ENCODE measurements at places on chromosomes 6 and 20.

DNA sequence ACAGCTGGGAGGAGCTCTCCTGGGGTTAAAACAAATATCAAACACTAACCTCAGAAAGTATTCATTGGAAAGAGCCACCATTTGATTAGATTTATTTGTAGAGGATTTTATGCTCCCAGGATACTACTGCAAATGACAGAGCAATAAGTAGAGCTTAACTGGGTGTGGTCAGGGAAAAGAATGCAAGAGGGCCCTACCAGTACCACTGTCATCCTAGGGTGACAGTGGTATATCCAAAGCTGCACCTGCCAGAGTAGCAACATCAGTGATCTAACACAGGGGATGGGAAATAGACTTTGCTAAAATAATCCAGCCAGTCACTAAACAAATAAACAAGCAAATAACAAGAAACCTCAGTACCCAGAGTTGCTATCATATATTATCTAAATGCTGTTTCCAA, 29.7 kb downstream of the ERGIC3 start:
- DNase-seq = no peak

GRCh38 chr6:49025273-49026240, 437.5 kb downstream of the MMUT start:
- DNase-seq = no peak

GRCh38 chr6:157405986-157406385, 25.0 kb downstream of the ZDHHC14 start:
- DNase-seq = no peak

DNA sequence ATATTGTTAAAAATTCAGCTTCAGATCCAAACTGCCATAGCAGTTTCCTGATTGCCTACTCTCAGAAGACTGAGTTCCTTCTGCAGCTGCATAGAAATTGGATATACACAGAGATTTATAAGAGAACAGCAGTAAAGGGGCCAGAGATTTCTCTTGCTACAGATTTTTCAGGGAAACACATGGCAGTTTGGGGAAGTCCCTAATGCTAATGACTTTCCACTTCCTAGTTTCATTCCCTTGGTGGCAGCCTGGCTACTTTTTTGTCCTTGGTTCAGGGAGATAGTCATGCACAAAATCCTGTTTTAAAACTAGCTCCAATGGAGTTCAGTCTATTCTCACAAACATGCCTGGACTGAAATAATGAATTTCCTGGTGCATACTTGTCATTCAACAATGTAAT, 125.3 kb upstream of the PLCB4 start:
- no peak for DNase-seq

DNA sequence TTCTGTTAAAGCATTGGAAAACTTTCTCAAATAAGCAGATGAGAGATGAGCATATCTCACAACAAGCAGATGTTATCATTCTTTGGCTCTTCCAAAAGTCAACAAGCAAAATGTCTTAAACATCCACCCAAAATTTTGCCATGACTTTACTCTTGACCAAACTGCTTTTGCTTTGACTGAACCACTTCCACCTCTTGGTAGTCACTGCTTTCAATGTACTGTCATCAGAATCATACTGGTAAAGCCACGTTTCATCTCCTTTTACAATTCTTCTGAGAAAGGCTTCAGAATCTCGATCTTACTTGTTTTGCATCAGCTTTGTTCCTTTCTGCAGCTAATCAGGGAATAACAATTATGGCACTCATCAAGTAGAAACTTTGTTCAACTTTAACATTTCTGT, 498.5 kb upstream of the GJE1 start:
- DNase-seq = no peak

- no peak for DNase-seq
These were observed 143.2 kb downstream of the CEBPB start for GRCh38 chr20:50333812-50334211.

GRCh38 chr6:21596145-21596948, 2.8 kb downstream of the SOX4 start:
- DNase-seq = peak; percentile 26

GRCh38 chr6:26223228-26223627, 136.0 kb downstream of the HFE start:
- DNase-seq = no peak

DNA sequence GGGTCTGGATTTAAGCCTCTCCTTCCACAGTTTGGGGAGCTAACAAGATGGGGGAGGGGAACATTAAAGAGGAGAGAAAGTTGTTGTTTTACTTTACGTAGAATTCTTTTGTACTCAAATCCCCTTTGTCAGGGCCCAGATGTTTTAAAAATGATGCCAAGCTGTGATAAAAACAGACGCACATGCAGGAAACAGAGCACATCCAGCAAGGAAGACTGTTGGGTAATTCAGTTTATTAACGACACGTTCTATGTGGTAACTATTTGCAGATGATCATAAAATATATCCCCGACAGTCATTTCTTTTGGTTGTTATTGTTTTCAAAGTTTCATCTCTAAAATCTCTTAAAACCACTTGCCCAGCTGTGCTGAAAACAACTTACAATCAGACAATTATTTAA, 307.0 kb upstream of the PRDM1 start:
- DNase-seq = no peak

GRCh38 chr6:36590237-36590636, 3.9 kb upstream of the SRSF3 start:
- no peak for DNase-seq

DNA sequence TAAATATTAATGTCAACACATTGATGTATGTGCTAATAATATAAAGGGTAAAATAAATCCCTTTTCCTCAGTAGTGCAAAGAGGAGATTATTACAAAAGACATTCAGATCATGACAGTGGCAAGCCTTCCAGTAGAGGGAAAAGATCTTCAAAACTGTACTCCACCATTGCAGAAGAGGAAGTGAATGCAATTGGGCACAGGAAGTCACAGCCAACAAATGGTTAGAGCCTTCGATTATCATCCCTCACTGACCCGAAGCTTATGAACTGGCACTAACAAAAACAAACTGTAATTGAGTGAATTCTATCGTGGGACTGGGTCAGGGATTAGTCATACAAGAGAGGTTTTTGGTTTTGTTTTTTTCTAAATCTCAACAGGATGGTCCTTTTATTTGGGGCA, 39.3 kb upstream of the SCGN start:
- no peak for DNase-seq

DNA sequence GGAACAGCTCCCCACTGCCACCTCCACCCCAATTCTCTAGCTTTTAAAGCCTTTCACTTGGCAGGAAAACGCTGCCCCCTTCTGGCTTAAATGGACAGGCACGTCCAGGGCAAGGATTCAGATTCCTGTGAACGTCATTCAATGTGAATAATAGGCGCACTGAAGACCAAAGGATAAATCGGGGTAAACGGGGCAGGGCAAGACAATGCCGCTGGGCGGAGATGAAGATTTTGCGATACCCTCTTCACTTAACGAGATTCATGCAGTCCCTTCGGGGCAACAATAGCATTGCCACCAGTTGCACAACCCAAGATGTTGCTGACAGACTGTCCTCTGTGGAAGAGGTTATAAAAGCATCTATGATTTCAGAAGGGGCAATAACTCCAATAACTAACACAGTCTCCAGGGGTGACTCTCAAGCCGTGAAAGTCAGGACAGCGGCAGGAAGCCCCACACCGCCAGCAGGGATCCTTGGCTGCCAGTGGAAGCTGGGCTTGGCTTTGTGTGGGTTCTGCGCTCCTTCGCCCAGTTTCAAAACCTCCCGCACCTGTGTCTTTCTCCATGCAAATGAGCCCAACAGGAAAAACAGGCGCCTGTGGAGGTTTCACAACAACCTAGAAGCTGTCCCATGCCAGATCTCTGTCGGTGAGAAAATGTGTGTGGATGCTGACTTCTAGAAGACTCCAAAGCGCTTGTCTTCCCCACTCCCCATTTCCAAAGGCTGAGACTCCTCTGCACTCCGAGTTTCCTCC, 291.8 kb downstream of the BMP7 start:
- DNase-seq = peak; percentile 50

DNA sequence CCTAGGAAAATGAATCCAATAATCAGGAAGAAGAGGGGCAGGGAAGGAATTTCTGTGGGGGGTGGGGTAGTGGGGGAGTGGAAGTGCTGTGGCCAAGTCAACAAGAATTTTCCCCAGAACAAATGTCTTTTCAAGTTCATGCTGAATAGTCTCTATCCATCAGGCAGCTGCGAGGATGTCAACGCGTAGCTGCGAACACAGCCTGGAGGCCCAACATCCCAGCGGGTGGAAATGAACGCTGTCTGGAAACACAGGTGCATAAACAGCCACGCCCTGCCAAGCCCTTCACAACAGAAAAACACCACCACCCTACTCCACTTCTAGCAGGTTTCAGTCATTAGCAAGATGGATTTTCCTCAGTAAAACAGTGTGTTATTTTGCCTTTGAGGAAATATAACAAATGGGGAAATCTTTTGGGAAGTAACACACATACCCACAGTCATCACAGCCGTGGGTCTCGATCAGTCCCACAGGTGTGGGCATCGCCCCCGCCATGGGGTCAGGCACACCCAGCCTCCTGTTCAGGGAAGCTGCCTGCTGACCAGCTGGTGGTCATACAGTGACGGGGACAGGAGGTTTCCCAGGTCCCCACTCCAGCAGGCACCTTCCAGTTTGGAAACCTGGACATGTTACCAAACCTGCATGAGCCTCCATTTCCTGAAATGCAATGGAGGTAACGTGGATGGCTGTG, 112.1 kb upstream of the THBS2 start:
- DNase-seq = no peak

GRCh38 chr6:2213086-2213485, 32.3 kb downstream of the GMDS start:
- no peak for DNase-seq

GRCh38 chr6:66096679-66097078, 389.7 kb upstream of the EYS start:
- DNase-seq = no peak

GRCh38 chr6:24936641-24937317, 1.0 kb upstream of the RIPOR2 start:
- DNase-seq = peak; percentile 79

DNA sequence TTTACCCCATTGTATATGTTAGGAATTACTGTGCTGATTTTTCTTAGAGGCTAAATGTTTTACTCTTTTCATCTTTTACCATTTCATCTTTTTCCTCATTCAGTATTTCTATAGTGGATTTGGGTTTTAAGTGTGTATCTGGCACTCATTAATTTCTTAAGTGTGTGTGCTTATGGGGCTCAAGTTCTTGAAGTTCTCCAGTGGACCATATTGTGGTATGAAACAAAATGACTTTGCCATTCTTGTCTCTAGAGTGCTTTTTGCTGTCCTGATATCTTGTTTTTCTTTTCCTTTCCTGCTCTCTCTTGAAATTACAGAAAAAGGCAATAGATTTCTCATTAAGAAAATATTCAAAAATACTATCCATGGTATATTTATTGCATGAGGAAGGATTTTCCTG, 123.1 kb downstream of the ARID1B start:
- DNase-seq = no peak

- no peak for DNase-seq
These were observed 66.1 kb downstream of the SYNJ2 start for GRCh38 chr6:158047563-158048323.

DNA sequence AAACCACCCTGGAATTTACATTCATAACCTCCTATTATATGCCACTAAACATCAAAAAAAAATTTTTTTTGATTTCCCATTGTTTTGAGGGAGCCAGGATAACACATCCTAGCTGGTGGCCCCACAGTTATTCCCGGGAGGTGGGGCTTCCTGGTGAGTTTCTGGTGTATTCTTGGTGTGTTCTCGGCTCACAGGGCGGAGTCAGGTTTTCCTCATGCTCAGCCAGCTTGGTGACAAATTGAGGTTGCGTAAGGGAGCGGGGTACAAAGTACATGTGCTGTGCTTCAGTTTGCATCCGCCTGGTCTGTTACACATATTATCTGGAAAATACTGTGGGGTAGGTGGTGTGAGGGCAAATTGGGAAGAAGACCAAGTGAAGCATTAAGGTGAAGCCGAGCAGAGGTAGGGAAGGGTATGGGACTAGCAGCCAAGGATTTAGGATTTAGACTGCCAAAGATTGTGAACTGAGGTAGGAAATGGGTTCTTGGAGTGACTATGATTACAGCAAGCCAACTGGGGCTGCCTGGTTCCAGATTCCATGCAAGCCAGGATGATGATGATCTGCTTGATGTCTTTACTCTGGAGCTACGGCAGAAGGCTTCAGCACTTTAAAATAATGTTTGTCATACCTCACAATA, 46.2 kb upstream of the EEF1A1 start:
- DNase-seq = no peak

DNA sequence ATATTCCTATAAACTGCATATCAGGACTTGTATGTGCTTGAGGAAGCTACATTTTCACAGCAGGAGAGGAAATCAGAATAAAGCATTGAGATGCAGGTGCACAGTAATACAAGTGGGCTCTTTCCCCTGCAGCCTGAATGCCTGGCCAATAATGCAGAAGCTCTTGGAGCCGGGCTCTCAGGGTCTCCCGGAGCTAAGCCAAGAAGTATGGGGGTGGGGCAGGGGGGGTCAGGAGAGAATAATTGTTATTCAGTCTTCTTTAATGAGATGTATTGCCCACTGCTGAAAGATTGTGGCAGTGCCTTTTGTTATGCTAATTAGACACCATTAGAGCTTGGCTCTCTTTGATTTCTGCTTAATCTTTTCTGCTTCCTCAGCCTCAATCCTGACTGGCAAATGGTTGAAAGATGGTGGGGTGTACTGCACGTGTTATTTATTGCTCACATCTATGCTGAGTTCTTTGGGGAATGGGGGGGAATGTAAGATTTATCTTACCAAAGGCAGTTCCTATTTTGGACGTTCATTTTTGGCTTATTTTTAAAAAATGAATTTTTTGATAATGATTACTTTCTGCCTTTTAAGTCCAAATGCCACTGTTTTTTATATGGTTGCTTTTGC, 407.6 kb upstream of the SOX4 start:
- DNase-seq = no peak

DNA sequence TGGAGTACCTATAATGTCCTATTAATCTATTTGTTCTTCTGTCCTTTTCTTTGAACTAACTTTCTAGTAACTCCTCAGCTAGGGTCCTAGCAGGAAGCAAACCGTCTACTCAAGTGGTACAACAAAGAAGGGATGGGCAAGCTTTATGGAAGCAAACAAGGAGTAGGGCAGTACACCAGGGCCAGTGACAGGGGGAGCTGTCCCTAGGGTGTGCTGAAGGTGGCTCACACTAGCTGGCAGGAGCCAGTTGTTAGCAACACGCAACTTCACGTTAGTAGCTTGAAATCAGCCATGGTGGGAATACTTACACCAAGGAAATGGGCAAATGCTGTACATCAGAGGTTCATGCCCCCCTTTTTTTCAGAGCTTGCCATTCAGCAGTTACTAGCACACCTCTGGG, 74.0 kb upstream of the EYA2 start:
- no peak for DNase-seq

DNA sequence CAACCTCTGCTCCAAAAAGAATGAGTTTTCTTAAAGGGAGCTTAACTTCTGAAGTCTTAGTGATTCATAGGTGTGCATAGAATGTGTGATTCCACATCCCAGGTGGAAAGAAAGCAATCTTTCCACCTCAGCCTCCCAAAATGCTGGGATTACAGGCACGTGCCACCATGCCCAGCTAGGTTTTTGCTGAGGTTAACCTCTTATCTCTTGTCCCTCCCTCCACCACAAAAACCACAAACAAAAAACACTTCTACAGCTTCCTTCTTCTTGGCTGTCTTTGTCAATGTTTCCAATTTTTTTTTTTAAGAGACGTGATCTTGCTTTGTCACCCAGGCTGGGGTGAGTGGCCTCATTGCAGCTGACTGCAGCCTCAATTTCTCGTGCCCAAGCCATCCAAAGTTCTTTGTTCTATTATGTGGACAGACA, 8.1 kb upstream of the CSE1L start:
- peak; percentile 41 for DNase-seq

GRCh38 chr6:145339089-145339488, 396.2 kb downstream of the EPM2A start:
- no peak for DNase-seq

Measured in activated naive CD4-positive, alpha-beta T cell treated with anti-CD3 and anti-CD28 coated beads for 36 hours (primary cell).